Activated CD4-positive, CD25-positive, alpha-beta regulatory T cell (primary cell): ENCODE measurements at places on chromosomes 7 and 10.

GRCh38 chr7:18336626-18337025 lies 158.9 kb upstream of the HDAC9 start:
- no peak for DNase-seq

GRCh38 chr7:29812185-29812876 lies 6.0 kb downstream of the WIPF3 start:
- no peak for DNase-seq

GRCh38 chr7:155972651-155973390 lies 160.6 kb upstream of the SHH start:
- DNase-seq = no peak

DNA sequence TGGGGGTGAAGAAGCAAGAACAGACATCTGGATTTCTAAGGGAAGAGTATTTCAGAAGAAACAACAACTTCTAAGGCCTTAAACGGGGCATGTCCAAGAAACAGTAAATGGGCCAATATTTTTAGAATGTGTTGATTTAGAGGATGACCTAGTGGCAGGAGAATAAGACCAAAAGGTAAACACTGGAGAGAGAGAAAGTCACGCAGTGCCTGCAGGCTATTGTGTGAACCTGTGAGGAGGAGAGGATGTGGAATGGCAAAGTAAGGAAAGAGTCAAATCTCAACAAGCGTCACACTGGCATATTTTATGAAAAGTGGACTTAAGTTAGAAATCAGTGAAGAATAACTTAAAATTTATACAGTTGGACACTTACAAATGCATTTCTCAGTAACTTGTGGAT lies 78.1 kb upstream of the EGFR start:
- DNase-seq = no peak

GRCh38 chr10:51144161-51144781 lies 70.0 kb downstream of the PRKG1 start:
- DNase-seq = no peak

DNA sequence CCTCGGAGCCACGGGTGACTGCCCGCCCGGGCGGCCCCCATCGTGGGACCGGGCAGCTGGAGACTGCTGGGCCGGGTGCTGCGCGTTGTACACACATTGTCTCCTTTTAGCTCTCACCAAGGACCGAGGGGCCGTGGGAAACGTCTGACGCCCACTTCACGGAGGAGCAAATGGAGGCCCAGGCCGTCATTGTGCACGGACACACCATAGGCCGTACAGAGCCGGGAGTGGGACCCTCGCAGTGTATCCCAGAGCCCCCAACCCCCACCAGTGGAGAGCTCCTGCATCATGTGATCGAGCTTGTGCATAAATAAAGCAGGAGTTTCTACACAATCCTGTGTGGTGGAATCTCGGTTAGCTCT lies 722 bp downstream of the DENND10 start:
- DNase-seq = no peak

DNA sequence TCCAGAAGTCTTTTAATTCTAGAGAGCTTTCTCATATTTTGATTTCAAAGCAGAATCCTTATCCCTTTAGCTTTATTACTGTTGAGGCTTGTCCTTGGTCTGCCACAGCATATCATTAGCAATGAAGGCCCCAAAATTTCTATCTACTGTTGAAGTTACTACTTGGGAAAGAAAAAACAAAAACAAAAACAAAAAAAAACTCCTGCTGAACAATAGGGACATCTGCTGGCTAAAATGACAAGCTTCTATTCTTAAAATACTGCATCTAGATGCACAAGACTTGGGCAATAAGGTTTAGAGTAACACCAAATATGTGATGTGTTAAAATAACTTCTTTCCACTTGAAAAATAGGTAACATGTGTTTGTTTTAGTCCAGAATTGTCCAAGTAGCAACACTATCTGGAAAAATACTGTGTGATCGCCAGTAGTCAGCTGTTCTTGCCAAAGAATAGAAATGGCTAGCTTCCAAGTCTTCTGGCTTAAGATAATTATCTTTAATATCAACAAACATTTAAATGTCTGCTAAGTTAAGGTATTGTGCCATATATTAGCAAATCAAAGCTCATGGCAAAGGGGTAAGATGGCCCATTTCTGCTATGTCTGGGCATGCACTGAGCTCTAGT lies 3.8 kb upstream of the DMTF1 start:
- DNase-seq = no peak

GRCh38 chr7:111893190-111893589 lies 313.0 kb downstream of the DOCK4 start:
- DNase-seq = no peak

- no peak for DNase-seq
These were observed 5.6 kb upstream of the ABLIM1 start for GRCh38 chr10:114663626-114664025.

DNA sequence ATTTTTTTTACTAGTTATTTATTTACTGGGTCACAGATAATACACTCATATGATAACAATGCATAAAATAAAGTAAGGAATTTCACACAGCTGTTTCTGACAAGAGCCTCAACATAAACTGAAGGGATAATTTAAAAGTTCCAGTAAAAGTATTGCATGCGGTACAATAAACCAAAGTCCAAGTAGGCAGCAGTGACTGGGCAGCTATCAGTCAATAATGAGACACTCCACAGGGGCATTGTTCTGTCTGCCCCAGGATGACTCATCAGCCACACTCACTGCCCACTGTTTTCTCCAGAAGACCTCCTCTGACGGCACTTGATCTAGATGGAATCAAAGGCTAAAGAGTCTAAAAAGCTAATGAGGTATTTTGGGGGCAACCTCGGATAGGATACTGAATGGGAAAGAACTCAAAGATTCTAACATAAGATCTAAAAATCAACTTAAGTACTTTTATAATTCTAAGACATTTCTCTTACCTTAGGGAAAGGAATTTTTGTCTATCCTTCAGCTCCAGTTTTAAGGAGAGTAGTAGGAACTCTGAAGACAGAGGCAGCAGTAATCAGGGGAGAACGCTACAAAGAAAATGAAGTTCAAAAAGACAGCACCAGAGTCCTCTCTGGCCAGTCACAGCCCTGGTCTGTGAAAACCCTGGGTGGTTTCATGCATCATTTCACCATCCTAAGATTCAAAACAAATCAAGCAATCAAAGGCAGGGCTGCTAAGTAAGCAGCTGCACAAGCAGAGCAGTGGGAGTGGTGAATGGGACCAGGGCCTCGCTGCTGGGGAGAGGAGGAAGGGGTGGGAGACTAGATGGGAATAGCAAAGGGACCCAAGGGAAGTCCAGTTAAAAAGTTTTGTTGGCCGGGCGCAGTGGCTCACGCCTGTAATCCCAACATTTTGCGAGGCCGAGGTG lies 175.1 kb downstream of the AVL9 start:
- no peak for DNase-seq

- DNase-seq = no peak
These were observed 13.3 kb downstream of the PRSS2 start for GRCh38 chr7:142784096-142784495.

GRCh38 chr10:61929555-61929954 lies 28.1 kb downstream of the ARID5B start:
- DNase-seq = no peak

- no peak for DNase-seq
These were observed 5.1 kb downstream of the PRLHR start for GRCh38 chr10:118590334-118590733.

DNA sequence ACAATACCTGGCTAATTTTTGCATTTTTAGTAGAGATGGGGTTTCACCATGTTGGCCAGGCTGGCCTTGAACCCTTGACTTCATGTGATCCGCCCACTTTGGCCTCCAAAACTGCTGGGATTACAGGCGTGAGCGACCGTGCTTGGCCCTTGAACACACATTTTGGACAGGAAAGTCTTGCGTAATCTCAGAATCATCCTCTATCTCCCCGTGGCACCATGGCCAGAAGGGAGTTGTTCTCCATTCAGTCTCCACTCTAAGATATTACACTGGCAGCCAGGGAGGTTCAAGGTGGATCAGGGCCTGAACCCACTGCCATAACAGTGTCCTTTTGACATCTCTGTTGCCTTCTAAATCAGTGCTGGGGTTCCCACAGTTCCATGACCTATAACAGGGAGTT lies 29.2 kb upstream of the GALNTL5 start:
- no peak for DNase-seq

GRCh38 chr7:133945497-133945896 lies 181.6 kb upstream of the LRGUK start:
- no peak for DNase-seq

DNA sequence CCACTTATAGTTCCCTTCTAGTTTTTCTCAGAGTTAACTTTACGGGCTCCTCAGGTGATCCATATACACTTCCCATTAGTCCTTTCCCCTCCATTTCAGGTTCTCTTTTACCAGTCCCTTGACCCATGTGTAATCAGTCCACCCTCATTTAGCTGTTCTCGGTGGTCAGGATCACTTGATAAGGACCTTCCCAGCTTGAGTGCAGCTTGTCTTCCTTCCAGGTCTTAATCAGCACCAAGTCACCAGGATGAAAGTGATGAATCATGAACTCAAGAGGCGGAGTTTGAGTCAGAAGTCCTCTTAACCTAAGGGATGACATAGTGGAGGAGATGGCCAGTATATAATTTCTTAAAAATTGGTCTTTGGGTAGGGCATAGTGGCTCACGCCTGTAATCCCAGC lies 63.1 kb upstream of the CNTNAP2 start:
- no peak for DNase-seq

DNA sequence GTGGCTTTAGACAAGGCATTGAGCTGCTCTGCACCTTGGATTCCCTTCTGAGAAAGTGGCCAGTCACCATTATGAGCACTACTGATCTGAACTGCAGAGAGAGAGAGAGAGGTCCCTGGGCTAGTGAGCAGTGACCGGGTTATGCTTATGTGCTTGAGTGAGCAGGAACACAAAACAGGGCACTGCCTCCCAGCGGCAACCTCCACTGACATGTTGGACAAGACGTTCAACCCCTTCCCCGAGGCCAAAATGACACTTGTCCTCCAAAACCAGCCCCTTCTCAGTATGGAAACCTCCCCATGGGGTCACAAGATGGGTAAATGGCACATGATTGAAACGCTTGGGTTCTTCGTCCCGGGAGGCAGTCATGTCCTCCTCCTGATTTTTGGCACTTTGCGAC lies 339.4 kb upstream of the ZMIZ1 start:
- no peak for DNase-seq

- no peak for DNase-seq
These were observed 33.9 kb downstream of the ITPRIP start for GRCh38 chr10:104304356-104304745.

DNA sequence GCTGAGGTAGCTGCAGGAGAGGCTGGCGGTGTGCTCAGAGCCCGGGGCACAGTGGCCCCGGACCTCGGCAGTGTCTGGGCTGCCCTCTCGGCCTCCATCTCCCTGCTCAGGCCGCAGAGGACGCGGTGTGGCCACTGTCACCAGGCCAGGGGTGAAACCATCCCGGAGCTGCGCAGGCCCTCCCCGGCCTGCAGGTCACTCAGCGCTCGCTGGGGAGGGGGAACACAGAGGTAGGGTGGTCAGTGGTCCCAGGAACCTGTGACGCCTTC lies 49.8 kb upstream of the DAGLB start:
- no peak for DNase-seq

- DNase-seq = no peak
These were observed 126.6 kb downstream of the SORBS1 start for GRCh38 chr10:95434583-95434982.

GRCh38 chr7:4134204-4134603 lies 547.9 kb upstream of the FOXK1 start:
- no peak for DNase-seq

- no peak for DNase-seq
These were observed 708 bp upstream of the GPR85 start for GRCh38 chr7:113087071-113087998.

DNA sequence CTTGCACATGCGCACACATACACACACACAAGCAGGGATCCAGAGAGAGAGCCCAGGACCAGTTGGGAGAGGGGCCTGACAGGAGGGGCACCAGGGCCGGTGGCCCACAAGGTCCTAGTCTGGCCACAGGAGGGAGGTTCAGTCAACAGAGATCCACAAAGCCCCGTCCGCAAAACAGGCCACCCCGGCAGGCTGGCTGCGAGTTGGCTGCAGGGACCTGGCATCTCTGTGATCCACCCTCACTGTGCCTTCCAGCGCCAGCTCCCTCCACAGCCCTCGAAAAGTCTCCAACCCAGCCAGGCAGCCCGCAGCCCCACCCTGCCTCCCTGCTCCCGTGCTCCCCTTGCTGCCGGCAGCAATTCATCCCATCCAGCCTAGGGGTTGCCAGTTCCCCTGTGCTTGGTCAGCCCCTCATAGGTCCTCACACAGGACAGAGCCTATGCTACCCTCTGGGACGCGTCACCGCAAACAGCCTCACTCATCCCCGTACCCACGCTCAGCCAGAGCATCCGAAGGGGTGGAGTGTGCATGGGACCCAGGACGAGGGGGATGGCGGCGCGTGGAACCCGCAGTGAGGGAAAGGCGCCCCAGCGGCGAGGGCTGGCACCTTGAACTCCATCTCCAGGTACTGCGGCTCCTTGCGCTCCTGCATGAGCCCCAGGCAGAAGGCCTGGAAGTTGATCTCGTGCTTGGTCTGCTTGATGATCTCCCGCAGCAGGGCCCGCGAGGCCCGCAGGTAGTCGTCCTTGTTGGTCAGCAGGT lies 7.5 kb downstream of the INTS1 start:
- no peak for DNase-seq

DNA sequence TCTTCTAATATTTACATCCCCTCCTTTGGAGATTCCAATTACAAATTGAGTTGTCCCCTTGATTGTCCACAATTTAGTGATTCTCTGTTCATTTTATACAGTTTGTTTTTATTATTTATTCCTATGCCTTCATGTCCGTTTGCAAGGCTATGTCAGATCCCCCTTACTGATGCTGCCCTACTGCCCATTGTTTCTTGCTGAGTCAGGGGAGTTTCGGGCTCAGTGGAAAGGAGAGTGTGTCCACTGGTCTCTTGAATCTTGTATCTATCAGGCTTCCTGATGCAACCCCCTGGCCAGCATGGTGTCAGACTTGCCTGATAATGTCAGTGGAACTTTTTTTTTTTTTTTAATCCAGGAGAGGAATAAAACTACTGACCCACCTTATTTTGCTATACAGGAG lies 384.4 kb downstream of the CDC14C start:
- no peak for DNase-seq

DNA sequence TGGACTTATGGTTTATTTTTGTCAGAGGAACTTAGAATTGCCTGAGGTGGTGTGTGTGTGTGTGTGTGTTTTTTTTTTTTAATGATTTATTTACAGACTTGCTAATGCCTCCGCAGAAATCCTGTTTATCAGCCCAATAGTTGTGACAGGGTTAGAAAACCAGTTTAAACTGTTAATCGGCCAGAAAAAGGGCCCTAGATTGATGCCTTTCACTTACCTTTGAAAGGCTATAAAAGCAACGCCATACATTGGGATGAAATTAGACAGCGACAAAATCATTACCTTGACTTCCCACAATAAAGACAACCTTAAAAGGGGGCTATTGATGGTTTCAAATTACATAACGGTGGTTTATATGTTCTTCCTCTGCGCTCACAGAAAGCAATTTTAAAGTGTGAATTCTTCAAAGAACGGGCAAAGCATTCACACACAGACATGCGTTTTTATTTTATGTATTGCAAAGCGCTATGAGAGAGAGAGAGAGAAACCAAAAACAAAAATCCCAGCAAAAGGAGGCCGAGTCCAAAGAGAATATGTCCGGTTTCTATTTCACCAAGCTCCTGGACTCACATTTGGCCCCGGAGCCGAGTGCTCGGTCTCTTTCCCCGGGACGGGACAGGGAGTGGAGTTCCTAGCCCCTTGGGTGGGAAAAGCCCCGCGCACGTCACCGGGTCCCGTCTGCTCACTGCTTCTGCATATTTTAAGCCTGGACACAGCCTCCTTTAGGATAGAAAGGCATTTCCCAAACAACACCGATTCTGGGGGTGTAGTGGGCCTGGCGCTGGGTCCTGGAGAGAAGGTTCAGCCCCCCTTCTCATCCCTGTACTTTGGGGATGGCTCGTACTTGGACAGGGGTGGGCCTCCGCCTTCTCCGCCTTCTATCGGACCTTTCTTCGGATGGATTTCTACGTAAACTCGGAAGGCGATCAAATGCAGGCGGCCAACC lies 26.8 kb upstream of the VAX1 start:
- no peak for DNase-seq
